ENCODE measurements at places on chromosomes 6 and 20. TPM values are rescaled to one million over a fixed set of nuclear protein-coding genes. Genes with fewer than 3 reads are reported as not detected.

DNA sequence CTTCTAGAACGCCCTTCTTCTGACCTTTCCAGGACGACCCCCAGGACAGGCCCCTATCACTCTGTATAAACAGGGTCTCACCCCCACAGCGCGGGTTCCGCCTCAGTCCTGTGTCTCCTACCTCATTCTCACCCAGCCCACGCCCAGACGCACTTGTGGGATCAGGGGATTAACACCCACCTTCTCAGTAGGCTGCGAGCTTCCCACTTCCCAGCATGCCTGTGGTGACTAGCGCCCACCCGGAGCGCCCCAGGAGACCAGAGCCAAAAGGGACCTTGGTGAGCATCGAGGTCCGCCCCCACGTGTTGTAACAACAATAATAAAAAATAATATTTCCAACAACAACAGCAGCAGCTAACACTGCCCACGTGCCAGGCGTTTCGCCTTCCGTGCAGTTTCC lies 40.9 kb upstream of the NOL4L start:
- DNase-seq = no peak

DNA sequence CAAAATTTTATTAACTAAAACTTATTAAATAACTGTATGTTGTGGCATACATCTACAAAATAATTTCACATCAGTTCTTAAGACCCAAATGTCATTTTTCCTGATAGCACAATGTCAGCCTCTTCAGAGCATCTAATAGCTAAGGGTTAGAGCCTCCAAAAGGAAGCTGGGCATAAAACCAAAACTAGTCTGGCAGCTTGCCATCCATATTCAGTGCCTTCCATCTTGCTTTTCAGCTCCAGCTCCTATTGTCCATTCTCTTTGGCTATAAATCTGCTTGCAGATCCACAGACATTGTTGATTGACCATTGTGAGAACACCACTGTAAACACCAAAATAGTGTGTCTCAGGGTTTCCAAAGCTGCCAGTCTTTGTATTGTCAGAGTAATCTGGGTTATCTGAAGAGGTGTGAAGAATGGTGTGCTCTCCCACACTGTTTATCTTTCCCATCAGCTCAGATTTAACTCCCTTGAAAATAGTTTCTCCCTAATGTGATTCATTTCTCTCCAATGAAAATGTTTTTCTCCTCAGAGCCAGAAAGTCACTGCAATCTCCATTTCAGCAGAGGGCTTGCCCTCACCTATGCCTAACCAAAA lies 154.8 kb upstream of the KCNQ5 start:
- DNase-seq = no peak

DNA sequence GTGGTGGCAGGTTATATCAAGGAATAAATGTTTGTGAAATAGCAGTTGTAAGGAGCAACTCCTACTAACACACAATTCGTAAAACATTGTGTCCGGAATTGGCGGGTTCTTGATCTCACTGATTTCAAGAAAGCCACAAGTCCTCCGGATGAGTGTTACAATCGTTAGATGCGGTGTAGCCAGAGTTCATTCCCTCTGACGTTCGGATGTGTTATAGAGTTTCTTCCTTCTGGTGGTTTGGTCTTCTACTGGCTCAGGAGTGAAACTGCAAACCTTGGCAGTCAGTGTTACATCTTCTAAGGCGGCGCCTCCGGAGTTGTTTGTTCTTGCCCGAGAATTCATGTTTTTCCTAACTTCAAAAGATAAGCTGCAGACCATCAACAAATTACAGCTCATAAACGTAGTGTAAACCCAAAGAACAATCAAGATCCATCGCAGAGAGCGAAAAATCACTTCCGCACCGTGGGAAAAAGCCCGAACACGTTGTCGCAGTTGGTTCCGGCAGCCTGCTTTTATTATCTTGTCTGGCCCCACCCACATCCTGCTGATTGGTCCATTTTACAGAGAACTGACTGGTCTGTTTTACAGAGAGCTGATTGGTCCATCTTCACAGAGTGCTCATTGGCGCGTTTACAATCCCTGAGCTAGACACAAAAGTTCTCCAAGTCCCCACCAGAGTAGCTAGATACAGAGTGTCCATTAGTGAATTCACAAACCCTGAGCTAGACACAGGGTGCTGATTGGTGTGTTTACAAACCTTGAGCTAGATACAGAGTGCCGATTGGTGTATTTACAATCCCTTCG lies 58.2 kb downstream of the TRIM27 start:
- DNase-seq = peak; percentile 73

- no peak for DNase-seq
Observed at GRCh38 chr6:94177429-94177828, 758.1 kb upstream of the EPHA7 start.

DNA sequence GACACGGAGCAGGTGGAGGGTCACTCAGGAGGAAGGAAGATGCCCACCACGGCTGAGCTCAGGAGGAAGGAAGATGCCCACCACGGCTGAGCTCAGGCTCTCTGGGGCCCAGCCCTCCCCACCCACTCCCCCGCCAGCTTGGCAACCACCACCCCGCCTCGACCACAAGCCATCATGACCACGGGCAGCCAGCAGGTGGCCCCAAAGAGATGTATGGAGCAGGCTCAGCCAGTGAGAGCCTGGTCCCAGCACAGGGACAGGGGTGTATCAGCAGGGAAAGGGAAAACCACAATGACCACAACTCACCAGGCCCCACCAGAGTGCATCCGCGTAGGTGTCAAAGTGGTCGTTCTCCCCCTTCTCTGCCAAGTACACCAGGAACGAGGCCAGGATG lies 30.4 kb downstream of the KCNQ2 start:
- DNase-seq = peak; percentile 57

- DNase-seq = no peak
Observed at GRCh38 chr6:166450167-166450873, 67.6 kb upstream of the MPC1 start.

- no peak for DNase-seq
Observed at GRCh38 chr6:133609415-133610226, 279.3 kb upstream of the TCF21 start.

DNA sequence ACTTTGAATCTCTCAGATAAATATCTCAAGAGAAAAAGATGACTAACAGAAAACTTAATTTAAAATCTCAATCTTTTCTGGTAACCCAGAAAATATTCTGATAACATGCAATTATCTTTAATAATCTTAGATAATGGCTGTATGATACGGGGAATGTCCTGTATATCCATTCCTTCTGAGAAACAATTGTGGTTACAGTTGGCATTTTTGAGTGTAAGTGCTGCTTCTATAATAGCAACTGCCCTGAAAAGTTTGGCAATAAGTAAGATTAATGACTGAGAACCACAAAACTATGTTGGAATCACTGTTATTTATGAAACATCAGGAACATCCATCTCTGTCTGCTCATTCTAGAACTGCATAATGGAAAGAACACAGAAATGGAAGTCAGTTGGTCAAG lies 819.7 kb downstream of the TBC1D32 start:
- DNase-seq = no peak

- no peak for DNase-seq
Observed at GRCh38 chr6:91080871-91081270, 494.0 kb upstream of the MAP3K7 start.

DNA sequence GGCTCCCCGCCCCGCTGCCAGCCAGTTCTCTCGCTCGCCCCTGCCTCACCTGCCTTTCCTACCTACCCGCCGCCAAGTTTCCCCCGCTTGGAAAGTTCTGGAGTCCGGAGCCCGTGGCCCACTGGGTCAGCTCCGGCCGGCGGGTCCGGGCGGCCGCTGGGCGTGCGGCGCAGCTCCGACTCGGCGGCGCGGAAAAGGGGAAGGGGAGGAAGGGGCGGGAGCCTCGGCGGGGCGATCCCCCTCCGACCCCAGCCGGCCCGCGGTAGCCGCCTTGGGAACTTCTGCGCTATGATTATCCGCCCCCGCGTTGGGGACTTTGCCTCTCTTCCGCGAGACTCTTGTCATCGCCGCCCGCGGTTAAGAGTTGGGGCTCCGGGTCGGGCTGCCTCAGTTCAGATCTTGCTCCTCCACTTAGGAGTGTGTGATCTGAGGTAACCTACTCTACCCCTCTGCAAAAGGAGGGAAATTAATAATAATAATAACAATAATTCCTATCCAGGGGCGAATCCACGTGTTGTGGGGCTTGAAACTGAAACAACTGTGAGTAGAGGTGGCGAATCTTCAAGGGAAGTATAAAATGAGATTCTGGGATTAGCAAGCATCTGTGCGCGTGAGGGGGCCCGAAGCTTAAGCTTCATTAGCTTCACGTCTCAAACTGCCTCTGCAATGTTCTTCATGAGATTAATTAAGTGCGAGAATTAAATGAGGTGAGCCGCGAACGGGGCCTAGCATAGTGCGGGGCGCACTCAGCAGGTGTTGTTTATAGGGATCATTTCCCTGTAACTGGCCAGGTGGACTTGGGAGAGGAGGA lies 30.8 kb downstream of the SF3B5 start:
- DNase-seq = peak; percentile 75

DNA sequence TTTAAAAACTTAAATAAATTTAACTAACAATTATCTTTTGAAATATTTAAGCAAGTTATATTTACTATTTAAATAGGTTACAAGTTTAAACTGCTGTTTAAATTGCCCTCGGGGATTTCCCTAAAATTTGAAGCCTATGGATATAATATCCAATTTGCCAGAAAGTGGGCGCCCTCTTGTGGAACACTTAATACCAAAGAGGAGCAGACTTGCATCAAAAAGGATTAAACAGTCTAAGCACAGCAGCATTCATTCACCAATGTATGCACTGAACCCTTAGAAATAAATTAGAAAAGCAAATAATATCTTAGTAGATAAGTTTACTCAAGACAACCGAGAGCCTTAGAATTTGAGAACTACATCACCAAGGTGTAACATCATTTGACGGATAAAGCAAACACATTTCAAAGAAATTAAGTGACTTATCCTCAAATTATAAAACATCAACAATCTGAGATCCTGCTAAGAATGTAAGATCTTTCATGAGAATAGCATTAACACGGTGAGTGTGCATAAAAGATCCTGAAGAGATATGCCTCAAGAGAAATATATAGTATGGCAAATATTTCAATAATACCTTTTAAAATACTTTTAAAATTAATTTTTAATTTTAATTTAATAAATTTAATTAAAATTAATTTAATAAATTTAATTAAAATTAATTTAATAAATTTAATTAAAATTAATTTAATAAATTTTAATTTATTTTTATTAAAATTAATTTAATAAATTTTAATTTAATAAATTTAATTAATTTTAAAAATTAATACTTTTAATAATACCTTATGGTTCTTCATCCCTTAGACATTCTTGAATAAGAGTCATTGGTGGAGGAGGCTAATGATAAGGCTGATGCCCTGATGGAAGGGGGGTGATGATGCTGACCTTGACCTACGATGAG lies 11.5 kb upstream of the MEP1A start:
- DNase-seq = peak; percentile 14

GRCh38 chr6:85396159-85396808 lies 53.6 kb upstream of the NT5E start:
- no peak for DNase-seq

DNA sequence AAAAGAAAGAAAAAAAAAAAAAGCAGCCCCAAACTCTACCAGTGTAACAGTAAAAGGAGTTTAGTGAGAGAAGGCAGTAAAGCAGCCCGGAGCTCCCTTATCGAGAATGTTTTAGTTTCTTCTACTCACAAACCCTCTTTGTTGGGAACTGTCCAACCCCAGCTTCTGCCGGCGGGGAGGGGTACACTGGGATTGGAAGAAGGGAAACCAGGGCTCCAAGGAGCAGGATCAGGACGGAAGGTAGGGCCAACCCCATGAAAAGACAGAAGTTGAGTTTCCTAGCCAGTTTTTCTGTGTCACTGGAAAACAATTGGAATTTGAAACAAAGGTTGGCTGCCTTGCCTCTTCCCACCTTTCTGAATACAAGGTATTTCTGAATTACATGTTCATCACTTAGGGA lies 66.0 kb downstream of the KIZ start:
- no peak for DNase-seq

- DNase-seq = no peak
Observed at GRCh38 chr6:151025076-151025475, 159.6 kb downstream of the MTHFD1L start.

- no peak for DNase-seq
Observed at GRCh38 chr6:139145661-139146060, 10.8 kb downstream of the HECA start.

DNA sequence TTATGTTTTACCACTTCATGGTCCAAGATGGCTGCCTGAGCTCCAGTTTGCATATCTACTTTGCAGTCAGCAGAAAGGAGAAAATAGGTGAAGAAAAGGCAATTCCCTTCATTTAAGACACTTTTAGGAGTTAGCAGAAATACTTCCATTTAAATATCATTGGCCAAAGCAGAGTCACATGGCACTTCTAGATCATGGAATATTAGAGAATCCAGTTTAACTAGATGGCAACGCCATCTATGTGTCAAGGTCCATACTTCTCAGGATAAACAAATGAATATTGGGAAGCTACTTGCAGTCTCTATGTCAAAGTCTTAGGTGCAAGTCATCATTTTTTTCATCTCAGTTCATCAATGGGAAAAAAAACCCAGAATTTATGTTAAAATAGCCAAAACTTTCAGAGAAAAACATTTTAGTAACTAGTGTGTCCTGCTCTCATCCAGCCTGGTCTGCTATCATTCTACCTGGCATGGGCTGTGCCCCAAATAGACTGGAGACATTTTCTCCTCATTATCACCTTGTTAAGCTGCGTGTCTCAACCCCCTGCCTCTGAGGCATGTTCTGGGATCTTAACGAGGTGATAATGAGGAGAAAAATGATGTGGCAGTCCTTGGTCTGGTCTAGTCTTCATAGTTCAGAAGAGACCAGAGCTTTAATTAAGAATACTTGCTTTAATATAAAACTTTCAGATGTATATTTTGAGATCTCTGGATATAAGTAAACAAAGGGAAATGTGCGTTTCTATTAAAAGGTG lies 227.3 kb downstream of the TBX18 start:
- no peak for DNase-seq

- no peak for DNase-seq
Observed at GRCh38 chr20:38093641-38094077, 60.1 kb downstream of the RPRD1B start.

GRCh38 chr6:81890846-81891245 lies 138.4 kb upstream of the TENT5A start:
- DNase-seq = no peak

GRCh38 chr6:147071776-147072175 lies 132.4 kb upstream of the STXBP5 start:
- no peak for DNase-seq

- DNase-seq = peak; percentile 71
Observed at GRCh38 chr20:25318471-25319240, 70.8 kb downstream of the PYGB start.

ATG5 gene
- 26.3 TPM for total RNA-seq

PAK5 gene
- total RNA-seq = not detected

BTN3A1 gene
- 175 TPM for total RNA-seq

C6orf141 gene
- total RNA-seq = not detected

CTCFL gene
- not detected for total RNA-seq

CD93 gene
- 0.10 TPM for total RNA-seq

CCN6 gene
- not detected for total RNA-seq

RNF144B gene
- total RNA-seq = 17.0 TPM

RAB44 gene
- total RNA-seq = 0.19 TPM

MCHR2 gene
- total RNA-seq = not detected

MOG gene
- not detected for total RNA-seq

Data from B cell (primary cell).